ENCODE measurements at places on chromosomes 6 and 20.

GRCh38 chr6:149454346-149454848, 30.4 kb downstream of the ZC3H12D start:
- no peak for DNase-seq

- DNase-seq, result no peak
These were observed 64.3 kb downstream of the EDN1 start for GRCh38 chr6:12354499-12354898.

GRCh38 chr6:84284428-84285049, 57.1 kb upstream of the CEP162 start:
- no peak for DNase-seq

GRCh38 chr6:35677456-35677855, 11.3 kb downstream of the FKBP5 start:
- no peak for DNase-seq

GRCh38 chr6:145199961-145200360, 535.4 kb downstream of the EPM2A start:
- no peak for DNase-seq

GRCh38 chr6:40782355-40782754, 195.2 kb upstream of the LRFN2 start:
- DNase-seq, result no peak

- no peak for DNase-seq
These were observed 29.9 kb upstream of the MTRF1L start for GRCh38 chr6:153032255-153032882.

DNA sequence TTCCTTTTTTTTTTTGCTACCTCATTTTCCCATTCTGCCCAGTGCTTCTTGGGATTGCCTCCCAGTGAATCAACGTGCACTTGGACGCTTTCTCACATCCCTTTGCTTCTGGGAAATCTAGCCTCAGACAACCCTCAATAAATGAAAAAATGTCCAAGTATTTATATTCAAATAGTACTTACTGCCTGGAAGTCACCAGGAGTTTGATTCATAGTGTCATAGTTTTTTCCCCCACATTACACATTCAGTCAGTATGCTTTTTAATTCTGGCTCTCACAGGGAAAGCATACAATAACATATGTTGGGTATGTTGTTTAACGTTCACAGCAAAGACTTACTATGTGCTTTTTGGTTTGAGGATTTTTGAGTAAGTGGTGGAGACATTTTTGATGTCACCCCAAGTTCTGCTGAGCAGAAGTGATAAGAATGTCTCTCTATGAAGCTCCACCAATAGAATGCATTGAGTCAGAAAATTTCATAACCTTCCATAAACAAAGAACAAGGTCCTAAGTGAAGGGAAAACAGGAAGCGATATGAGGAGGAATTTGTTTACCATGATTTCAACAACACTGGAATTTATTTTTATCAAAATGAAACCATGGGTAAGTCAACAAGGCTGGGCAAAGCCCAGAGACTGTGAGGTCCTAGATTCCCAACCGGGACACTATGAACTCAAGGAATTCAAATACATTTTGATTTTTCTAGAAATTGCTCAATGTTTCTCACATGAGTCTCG, 301.2 kb upstream of the BMP2 start:
- DNase-seq, result no peak

DNA sequence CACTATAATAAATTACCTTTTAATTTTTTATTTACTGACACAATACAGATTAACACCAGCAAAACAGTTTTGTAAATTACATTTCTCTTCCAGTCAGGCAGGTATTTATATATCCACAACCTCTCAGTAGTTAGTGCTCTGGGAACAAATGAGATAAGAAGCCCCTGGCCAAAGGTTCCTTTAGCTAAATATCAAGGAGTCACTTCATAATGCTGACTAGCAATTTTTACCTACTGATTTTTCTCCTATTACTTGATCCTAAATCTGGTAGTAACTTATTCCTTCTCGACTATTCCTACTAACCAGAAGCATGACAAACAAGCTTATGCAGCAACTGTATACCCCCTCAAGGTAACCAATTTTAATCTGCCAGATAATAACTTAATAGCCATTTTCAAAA, 46.3 kb downstream of the SEC63 start:
- DNase-seq, result no peak

- DNase-seq, result no peak
These were observed 232.5 kb downstream of the RFPL4B start for GRCh38 chr6:112579601-112580000.

- DNase-seq, result no peak
These were observed 20.8 kb upstream of the GMDS start for GRCh38 chr6:2266031-2266795.

GRCh38 chr6:81937296-81937937, 184.9 kb upstream of the TENT5A start:
- DNase-seq, result no peak

GRCh38 chr6:107284805-107285204, 169.5 kb upstream of the BEND3 start:
- no peak for DNase-seq

DNA sequence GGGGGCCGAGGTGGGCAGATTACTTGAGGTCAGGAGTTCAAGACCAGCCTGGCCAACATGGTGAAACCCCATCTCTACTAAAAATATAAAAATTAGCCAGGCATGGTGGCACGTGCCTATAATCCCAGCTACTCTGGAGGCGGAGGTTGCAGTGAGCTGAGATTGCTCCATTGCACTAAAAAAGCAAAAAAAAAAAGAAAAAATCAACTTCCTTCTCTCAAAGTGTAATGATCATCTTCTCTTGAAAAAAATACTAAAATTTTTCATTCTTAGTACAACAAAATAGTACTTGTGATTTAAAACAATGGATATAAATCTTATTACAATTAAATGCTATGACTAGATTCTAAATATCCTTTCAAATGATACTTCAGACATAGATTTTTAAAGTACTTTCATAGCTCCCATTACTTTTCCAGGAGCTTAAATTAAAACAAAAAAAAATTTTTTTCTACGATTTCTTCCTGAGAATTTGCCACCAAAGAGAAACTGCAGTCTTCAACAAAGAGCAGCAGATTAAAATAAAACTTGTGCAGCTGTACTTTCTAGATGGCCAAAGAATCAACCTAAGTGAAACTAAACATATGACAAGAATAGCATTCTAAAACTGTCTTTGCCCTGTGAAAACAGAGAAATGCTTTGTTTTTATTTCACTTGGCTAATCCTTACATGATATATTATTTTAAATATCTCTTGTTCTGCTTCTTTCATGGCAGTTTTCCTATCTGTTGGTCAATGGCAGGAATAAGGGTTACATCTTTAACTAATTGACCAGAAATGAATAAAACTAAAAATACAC, 75.2 kb downstream of the MAP3K5 start:
- no peak for DNase-seq

DNA sequence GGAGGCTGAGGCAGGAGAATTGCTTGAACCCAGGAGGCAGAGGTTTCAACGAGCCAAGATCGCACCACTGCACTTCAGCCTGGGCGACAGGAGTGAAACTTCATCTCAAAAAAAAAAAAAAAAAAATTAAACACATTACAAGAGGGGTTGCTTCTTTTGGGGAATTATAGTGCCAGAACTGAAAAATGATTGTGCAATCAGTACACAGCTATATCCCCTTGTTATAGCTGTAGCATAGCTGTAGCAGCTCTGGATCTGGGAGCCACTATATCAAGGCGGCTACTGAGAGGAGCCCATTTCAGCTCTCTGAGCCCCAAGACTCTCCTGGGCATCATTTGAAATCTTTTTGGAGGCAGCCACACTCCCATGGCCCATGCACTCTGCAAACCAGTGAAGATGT, 334.3 kb downstream of the TFAP2A start:
- no peak for DNase-seq

DNA sequence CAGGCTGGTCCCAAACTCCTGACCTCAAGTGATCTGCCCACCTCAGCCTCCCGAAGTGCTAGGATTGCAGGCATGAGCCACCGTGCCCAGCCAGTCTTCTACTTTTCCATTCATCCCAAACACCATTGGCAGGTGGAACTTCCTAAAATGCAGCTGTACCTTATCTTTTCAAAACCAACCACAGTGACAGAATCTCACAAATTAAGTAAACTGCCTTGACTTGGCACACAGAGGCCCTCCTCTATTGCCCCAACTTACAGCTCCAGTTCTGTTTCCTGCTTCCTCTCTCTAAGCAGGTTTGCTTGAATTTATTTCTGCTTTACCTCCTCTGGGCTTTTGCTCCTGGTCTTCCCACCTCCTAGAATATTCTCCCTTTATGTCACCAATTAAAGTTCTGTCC, 7.6 kb downstream of the MYB start:
- no peak for DNase-seq

DNA sequence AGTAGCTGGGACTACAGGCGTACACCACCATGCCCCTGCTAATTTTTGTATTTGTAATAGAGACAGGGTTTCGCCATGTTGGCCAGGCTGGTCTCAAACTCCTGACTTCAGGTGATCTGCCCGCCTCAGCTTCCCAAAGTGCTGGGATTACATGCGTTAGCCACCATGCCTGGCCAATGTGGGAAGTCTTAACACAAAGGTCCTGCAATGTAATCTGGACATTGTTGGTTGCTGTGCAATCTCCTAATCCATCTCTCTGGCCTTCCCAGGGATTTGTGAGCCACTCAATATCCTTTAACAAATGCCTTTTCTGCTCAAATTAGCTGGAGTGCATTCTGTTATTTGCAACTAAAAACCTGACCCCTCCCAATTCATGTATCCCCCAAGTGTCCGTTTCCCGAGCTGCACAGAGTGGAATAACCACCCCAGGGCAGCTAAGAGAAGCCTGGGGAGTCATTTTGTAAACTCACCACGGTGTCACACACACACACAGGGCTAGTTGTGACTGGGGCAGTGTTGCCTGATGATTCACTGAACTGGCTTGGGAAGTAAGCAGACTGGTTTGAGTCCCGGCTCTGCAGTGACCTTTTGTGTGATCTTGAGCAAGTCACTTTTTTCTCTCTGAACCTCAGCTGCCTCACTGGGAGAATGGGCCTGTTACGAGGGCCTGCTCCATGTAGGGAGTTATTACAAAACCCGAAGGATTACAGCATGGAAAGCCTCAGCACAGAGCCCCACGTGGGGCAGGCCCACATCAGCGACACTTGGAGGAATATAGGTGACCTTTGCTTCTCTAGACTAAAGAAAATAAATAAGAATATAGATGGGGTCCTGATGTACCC, 152.3 kb downstream of the ZMYND8 start:
- no peak for DNase-seq

DNA sequence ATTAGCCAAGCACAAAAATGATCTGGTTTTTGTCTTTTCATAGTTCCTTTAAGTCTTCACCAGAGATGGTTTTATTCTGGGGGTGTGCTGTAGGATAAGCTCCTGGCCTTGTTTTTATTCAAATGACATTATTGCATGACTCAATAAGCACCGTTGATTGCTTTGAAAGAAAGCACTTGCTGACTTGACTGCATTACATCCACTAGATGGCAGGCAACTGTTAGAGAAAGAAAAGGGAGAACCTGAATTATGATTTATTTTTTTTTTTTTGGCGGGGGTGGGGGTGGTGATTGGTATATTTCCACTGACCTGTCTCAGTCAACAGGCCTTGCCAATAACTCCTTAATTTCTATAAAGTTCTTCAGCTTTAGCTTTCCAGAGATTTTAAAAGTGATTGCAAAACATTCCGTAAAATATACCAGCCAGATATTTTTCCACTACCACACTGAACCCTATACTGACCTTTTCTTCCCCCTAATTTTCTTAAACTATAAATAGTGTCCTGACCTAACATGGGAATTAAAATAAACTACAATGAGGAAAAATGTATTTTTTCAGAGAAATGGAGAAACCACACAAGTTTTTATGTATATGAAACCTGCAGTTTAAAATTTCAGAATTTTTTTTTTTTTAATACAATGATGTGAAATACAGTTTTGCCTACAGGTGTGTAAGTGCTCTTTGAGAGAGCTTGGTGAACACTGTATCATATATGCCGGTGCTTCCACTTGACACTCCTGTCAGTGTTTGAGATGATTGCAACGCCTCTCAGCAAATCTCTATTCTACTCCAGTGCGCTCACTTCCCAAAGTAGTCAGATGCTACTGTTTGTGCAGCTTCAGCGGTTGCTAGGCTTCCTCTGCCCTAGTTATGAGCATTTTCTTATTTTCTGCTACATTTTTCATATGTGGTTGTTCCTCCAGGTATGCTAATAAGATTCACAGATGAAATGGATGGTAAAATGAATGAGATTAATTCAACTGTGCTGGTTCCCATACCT, 274.3 kb downstream of the CD109 start:
- no peak for DNase-seq

DNA sequence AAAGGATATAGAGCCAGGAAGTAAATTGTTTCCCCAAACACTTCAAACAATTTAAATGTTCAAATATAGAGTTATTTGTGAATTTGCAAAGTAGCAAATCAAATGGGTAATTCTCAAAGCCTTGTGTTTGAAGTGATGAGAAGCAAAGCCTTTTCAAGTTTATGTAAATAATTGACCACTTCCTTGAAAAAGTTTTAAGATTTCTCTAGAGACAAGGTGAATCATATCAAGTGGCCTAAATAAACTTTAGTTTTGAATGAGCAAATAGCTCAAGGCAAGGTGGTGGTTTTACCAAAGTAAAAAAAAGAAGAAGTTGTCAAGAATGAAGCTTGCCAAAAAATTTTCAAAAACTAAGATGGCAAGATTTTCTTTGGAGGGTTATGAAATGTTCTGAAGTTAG, 42.6 kb upstream of the IFNGR1 start:
- DNase-seq, result no peak

- DNase-seq, result no peak
These were observed 87.7 kb downstream of the PLCG1 start for GRCh38 chr20:41225091-41225490.

DNA sequence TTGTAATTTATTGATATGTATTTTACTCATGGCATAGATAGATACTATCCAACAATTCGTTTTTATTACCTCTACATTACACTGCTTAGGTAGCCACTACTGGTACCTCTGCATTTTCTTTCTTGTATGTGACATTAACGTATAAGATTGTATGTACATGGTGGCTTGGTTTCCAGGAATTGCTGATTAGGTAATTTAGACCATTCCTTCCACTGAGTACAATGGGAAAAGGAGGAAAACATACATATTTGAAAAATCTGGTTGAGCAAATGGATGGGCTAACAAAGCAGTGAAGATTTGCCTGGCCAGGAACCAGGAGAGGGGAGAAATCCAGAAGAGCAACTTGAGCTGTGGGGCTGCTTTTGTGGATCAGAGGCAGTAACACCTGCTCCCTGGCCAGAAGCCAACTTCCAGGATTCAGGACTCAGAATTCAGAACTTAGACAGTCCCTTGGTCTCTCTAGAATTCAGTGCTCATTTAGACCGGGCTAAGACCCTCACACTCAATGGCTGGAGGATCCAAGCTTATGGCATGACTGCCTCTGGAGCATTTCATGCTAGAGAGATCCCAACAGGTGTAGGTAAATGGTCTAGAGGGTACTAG, 17.9 kb upstream of the MICB start:
- DNase-seq, result no peak

- no peak for DNase-seq
These were observed 88.7 kb upstream of the PRDM1 start for GRCh38 chr6:105997482-105997881.

GRCh38 chr20:953742-954141, 37.6 kb upstream of the ANGPT4 start:
- DNase-seq, result no peak

GRCh38 chr6:24872779-24873178, 63.0 kb downstream of the RIPOR2 start:
- DNase-seq, result no peak

Measured in stimulated activated CD8-positive, alpha-beta memory T cell treated with anti-CD3 and anti-CD28 coated beads, Interleukin-15, amount 100 ng/mL, for 4 hours (primary cell).